ENCODE measurements at places on chromosomes 6 and 20.

- DNase-seq: no peak
These were observed 14.0 kb downstream of the ETV7 start for GRCh38 chr6:36373368-36374019.

DNA sequence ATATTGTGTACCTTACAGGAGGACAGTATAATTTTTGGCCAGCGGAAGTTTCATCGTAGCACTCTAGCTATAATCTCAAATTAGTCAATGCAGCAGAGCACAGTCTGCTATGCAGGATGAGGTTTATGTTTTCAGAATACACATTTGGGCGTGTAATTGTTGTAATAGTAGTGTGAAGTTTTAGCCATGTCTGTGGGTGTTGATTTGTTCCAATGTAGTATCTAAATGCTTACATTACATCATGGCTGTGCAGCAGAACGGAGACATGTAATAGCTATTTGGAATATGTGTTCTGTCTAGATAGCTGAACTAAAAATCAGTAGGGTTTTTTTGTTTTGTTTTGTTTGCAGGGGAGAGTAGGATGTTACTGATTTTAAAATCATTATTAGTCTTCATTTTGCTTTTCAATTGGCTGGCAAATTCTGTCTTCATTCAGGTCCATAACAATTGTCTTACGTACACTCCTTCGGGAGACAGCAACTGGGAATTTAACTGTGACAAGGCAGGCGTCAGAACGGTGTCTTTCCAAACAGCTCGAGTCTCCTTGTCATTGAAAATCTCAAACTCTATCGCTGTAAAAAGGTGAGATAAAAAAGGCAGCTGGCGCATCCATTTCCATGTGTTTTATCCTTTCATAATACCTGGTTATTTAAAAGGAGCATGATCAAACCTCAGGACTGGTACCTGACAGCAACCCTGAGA is 65.1 kb upstream of the CDH4 start:
- DNase-seq: peak; percentile 15

DNA sequence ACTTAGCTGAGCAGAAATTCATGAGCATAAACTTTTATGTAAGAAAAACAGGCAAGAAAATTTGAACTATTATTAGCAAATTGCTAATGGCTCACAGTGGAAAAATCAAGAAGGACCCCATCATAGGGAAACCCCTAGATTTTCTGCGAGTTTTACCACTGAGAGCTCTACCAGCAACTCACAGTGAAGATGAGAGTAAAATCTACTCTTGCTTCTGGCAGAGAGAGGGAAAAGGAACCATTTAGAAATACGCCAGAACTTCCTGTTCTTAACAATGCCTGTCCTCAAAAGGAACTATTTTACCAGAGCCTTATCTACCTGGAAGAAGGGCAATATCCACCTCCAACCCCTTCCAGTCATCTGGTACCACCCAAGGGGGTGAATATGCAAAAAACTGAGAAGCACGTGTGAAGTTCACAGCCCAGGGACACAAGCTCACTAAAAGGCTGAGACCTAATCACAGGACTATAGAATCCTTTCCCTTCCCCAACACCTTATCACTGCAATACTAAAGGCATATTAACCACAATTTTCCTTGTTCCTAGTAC is 34.4 kb upstream of the ASF1A start:
- no peak for DNase-seq

DNA sequence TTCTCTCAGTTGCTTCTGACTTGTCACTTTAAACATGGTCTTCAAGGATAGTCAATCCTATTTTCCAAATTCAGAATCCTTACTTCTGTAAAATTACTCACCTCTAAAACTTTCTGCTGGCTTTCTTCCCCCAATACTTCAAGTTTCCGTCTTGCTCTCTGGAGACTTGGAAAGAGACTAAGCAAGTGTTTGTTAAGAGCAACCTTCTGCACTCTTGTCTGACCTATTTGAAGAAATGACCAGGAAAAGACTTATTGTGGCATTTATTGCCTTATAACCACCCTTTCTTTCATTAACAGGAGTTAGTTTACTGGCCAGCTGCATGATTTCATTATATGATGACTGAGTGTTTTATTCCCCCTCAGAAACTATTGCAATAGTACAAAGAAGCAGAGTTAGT is 181.0 kb downstream of the TBC1D7 start:
- DNase-seq: no peak

DNA sequence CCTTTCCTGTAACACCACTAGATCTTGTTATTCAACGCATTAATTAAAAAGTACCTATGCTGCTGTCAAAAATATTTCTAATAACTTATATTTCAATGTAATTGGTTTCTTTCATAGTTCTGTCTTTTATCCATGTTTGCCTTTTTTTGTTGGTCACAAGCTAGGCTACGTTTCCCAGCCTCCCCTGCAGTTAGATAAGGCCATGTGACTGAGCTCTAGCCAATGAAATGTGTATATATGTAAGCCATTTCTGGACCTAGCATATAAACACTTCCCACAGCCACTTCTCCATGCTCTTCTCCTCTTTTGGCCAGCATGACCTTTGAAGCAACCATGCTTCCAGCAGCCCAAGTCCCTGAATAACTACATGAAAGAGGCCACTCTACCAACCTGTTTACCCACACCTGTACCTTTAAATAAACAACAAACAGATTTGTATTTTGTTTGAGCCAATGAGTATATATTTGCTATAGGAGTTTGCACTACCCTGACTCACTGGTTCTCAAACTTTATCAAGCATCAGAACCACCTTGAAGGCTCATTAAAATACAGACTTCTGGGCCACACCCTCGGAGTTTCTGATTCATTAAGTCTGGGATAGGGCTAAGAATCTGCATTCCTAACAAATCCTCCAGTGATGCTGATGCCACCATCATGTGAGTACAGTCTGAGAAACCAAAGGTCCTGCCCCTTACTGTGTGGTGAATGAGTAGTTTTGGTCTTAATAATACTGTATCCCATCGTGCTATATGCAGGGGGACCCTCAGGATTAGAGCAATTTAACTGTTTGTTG is 45.6 kb upstream of the BEND6 start:
- no peak for DNase-seq

Measured in AG08396 (cell line).